ENCODE measurements at places on chromosomes 7 and 10. TPM values are rescaled to one million over a fixed set of nuclear protein-coding genes. Genes with fewer than 3 reads are reported as not detected.

Gene ZNF467
- total RNA-seq, result 0.54 TPM

Gene CPVL
- total RNA-seq, result 43.5 TPM

DNA sequence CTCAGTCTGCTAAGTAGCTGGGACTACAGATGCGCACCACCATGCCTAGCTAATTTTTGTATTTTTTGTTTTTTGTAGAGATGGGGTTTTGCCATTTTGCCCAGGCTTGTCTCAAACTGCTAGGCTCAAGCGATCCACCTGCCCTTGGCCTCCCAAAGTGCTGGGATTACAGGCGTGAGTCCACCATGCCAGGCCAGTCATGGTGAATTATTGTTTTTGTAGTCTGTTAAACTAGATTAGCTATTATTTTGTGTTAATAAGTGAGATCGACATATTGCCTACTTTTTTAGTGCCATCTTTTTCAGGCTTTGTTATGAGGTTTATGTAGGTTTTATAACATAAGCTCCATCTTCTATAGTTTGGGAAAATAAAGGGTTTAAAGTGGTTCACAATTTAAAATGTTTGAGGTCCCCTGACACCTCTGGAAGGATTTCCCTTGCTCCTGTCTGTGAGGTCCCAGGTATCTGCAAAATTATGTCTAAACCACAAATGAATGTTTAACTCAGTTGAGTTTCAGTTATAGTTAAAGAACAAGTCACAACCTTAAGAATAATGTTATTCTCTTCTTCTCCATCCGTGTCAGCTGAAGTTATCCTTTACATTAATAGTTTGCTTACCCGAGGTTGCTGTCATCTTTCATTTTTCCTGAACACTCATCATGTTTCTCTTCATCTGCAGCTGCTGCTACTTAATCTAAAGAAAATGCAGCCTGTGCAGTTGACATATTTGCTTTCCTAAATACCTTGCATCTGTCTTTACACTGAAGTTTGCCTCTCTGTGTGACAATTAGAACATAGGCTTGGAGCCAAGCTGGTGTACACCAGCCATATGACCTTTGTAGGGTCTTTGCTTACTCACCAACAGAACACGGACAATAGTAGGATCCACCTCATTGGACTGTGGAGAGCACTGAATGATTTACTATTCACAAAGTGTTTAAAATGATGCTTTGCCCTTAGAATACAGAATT lies 8.9 kb upstream of the VSTM4 start:
- no peak overlapping the region for H3K27ac ChIP-seq
- no peaks in the 10 kb centered on the region for H3K36me3 ChIP-seq
- no peaks in the 10 kb centered on the region for H3K4me1 ChIP-seq
- no peak overlapping the region for H3K4me3 ChIP-seq

- no peak overlapping the region for H3K27ac ChIP-seq
- H3K4me1 ChIP-seq, result no peaks in the 10 kb centered on the region
- no peaks in the 10 kb centered on the region for H3K27me3 ChIP-seq
- no peak for DNase-seq
- H3K36me3 ChIP-seq, result no peaks in the 10 kb centered on the region
- H3K4me3 ChIP-seq, result no peak overlapping the region
These were observed 94.2 kb upstream of the IGFBP3 start for GRCh38 chr7:46015107-46015868.

DNA sequence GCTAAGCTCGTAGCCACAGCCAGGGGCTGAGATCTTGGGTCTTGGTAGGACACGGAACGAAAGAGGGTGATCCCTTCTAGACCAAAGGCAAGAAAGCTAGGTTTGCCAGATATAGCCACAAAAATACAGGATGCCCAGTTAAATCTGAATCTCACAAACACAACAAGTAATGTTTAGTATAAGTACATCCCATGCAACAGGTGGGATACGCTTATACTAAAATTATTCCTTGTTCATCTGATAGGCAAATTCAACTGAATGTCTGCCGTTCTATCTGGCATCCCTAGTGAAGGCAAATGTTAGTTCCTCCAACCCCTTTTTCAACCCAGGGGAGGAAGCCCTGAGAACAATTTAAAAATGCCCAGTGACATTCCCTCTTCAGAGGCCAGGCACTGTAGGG lies 131.1 kb upstream of the MGMT start:
- no peaks in the 10 kb centered on the region for H3K4me1 ChIP-seq
- no peaks in the 10 kb centered on the region for H3K36me3 ChIP-seq
- H3K27ac ChIP-seq, result no peak overlapping the region

GRCh38 chr7:15515252-15515651 lies 46.6 kb downstream of the AGMO start:
- no peaks in the 10 kb centered on the region for H3K4me1 ChIP-seq
- no peaks in the 10 kb centered on the region for H3K36me3 ChIP-seq
- no peaks in the 10 kb centered on the region for H3K27me3 ChIP-seq

GRCh38 chr10:85043207-85043606 lies 714.8 kb downstream of the CCSER2 start:
- H3K36me3 ChIP-seq, result no peaks in the 10 kb centered on the region
- H3K27ac ChIP-seq, result no peak overlapping the region
- DNase-seq, result no peak
- no peak overlapping the region for H3K4me3 ChIP-seq

DNA sequence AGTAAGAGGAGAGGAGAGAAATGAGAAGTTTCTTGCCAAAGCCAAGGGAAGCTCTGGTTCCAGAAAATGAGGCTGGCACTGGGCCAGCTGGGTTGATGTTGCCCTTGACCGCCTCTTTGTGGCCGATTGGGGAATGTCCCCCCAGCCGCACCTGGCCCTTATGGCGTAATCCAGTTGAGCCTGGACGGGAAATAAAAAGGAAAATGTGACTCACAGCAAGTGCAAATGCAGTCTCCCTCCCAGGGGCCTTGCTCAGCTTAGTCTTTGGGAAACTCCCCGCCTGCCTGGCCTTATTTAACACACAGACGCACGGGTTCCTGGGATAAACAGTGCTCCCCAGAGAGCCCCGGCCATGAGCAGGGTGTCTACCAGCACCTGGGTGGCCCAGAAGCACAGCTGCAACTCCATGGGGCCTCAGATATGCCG lies 174.8 kb downstream of the KIAA1217 start:
- H3K4me1 ChIP-seq, result peaks cover 28% of the 10 kb centered on the region
- H3K27ac ChIP-seq, result peak overlapping the region; percentile 96
- peak; percentile 95 for DNase-seq
- H3K36me3 ChIP-seq, result peaks cover 13% of the 10 kb centered on the region

- H3K4me3 ChIP-seq, result no peak overlapping the region
- DNase-seq, result no peak
- peaks cover 60% of the 10 kb centered on the region for H3K27me3 ChIP-seq
- H3K4me1 ChIP-seq, result no peaks in the 10 kb centered on the region
- H3K27ac ChIP-seq, result no peak overlapping the region
These were observed 61.0 kb upstream of the SFMBT2 start for GRCh38 chr10:7471720-7472367.

Gene AFAP1L2
- 1.1 TPM for total RNA-seq

- peak; percentile 80 for DNase-seq
- H3K4me3 ChIP-seq, result peak overlapping the region; percentile 62
- peaks cover 43% of the 10 kb centered on the region for H3K4me1 ChIP-seq
- H3K27me3 ChIP-seq, result no peaks in the 10 kb centered on the region
- no peaks in the 10 kb centered on the region for H3K36me3 ChIP-seq
- H3K27ac ChIP-seq, result peak overlapping the region; percentile 93
These were observed 975 bp upstream of the USP54 start for GRCh38 chr10:73591935-73592699.

Gene ZNF727
- total RNA-seq, result not detected

Data from Calu3 (cell line).